ENCODE measurements at places on chromosomes 4 and X.

GRCh38 chr4:2835978-2836377, 7.7 kb upstream of the ADD1 start:
- DNase-seq, result no peak

DNA sequence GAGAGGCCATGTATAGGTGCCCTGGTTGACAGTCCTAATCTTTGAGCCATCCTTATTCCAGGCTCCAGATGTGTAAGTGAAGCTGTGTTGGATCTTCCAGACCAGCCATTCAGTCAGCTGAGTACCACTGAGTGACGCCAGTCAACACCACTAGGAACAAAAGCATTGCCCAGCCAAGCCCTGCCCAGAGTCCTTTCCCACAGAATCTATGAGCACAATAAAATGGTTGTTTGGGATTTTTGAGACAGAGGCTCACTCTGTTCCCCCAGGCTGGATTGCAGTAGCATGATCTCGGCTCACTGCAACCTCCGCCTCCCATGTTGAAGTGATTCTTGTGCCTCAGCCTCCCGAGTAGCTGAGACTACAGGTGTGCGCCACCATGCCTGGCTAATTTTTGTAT, 262.5 kb downstream of the BCOR start:
- no peak for DNase-seq

GRCh38 chr4:38752372-38752940, 30.3 kb downstream of the TLR10 start:
- no peak for DNase-seq

GRCh38 chr4:73468170-73468569, 13.4 kb upstream of the AFM start:
- no peak for DNase-seq

DNA sequence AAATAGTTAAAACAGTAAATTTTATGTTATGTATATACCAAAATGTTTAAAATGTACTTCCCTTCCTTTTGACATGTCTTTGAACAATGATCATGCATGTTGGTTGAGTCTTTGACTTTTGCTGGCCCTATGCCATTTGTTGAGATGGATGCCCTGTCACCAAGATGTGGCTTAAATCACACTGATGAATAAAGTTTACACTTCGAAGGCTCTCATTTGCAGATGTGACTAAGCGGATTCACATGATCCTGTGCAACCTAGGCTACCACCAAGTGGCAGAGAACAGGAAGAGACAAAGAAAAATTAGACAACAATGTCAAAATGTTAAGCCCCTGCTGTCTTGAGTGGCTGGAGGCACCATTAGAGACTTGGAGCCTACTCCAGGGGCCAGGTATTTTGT, 139.9 kb downstream of the RAB28 start:
- DNase-seq, result no peak

GRCh38 chr4:10124167-10124930, 7.8 kb upstream of the WDR1 start:
- no peak for DNase-seq

DNA sequence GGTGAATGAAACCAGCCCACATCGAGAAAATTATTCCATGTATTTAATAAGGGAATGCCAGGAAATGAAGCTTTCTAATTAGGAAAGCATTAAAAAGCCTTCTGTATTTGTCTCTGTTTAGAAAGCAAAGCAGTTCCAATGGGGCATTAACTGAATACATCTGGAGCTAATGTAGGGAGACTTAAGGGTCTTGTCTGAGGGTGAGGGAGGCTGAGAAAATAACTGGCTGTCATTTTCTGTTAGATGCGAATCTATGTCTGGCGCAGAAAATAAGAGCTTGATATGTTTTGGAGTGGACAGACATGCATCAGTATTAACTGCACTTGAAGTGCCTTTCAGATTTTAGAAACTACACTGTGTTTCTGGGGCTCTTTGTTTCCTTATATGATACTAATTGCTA, 111.3 kb downstream of the KLHL8 start:
- DNase-seq, result no peak

DNA sequence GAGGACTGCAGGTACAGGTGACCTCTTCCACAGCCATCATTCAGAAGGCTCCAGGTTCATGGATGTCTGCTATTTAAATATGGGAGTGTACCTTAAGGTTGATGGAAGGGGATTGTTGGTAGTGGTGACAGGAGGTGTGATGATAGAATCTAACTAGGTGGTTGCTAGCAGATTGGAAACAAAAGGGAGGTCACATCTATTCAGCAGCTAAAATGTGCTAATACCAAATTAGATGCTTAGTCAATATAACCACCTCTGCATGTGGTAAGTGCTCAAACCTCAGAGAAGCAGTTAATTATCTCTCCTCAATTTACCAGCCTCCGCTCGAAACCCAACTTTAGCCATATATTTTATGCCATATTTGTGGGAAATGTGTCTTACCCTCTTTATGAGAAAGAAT, 98.7 kb upstream of the CCSER1 start:
- no peak for DNase-seq

GRCh38 chr4:16161851-16162408, 64.3 kb downstream of the TAPT1 start:
- DNase-seq, result no peak

DNA sequence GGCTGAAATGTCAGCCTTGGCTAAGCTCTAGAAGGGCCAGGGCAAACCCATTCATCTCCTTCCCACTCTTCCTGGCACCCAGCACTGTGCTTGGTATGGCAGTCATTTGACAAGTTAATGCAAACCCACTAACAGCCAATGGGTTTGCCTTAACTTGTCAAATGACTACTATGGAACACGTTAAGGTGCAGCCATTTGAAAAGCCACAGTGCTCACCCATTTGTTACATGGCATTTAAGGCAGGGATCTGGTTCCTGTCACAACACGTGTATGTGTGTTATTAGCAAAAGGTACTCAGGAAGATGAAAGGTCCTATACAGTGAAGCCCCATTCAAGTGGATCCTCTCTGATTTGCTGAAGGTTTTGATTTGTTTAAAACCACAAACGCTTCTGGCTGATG, 7.2 kb downstream of the CRMP1 start:
- DNase-seq, result no peak

- peak; percentile 4 for DNase-seq
Measured at GRCh38 chr4:106266201-106266600, 49.8 kb downstream of the TBCK start.

- DNase-seq, result no peak
Measured at GRCh38 chr4:125317525-125317877, 2.7 kb downstream of the FAT4 start.

DNA sequence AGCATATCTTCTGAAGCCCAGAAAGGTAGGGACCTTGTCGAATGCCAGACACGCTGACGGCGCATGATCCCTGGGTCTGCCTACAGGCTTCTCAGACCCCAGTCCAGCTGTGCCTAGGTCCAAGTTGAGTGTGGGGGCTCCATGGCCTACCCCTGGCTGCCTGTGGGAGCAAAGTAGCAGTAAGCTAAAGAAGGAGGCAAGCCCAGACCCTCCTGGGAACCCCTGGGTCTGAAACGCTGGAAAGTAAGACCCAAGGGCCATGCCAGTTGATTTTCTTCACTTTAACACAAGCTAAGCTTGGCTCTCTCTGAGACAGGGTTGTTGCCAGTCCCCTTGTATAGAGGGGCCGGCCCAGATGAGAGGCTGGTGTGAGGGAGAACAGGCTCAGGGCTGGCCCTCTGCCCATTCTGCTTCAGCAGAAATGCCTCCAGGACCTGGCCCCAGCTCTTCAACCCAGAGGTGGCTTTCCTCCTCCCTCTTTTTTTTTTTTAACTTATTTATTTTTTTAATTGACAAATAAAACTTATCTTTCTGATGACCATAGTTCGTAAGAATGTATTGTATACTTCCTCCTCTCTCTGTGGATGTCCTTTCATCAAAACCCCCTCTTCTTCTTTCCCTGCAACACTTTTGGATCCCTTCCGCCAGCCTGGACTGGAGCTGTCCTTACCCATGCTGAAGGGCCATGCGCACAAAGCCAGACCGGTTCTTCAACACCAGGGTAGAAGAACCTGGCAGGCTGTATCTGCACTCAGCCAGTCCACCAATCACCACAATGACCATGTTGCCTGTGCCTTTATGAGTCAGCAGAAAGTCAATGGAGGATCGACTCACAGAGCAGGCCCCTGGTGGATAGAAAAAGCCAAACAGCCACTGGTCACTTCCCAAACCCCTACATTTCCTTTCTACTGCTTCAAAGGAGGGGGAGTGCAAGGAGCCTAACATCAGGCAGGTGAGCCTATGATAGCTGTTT, 7.1 kb downstream of the AWAT2 start:
- no peak for DNase-seq

DNA sequence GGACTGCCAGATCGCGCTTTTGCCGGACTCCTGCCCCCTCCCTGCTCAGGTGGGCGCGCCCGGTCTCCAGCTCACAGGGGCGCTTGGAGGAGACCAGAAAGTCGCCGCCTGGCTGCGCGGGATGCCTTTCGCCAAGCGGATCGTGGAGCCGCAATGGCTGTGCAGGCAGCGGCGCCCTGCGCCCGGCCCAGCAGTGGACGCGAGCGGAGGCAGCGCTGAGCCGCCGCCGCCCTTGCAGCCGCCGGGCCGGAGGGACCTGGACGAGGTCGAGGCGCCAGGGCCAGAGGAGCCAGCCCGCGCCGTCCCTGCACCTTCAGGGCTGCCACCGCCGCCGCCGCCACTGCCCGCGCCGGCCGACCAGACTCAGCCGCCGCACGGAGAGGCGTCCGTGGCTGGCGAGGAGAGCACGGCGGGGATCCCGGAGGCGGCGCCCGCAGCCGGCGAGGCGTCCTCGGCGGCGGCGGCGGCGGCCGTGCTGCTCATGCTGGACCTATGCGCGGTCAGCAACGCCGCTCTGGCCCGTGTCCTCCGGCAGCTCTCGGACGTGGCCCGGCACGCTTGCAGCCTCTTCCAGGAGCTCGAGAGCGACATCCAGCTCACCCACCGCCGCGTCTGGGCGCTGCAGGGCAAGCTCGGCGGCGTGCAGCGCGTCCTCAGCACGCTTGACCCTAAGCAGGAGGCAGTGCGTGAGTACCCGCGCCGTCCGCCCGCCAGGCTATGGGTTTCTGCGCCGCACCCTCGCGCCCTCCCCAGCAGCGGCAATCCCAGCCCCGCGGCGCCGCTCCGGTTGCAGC, 834 bp downstream of the NHS start:
- DNase-seq, result no peak

- DNase-seq, result no peak
Measured at GRCh38 chrX:35785075-35785474, 13.1 kb upstream of the MAGEB16 start.

- DNase-seq, result no peak
Measured at GRCh38 chrX:17860179-17860780, 818 bp downstream of the RAI2 start.

GRCh38 chrX:105463473-105463872, 243.0 kb upstream of the TEX13A start:
- DNase-seq, result no peak

DNA sequence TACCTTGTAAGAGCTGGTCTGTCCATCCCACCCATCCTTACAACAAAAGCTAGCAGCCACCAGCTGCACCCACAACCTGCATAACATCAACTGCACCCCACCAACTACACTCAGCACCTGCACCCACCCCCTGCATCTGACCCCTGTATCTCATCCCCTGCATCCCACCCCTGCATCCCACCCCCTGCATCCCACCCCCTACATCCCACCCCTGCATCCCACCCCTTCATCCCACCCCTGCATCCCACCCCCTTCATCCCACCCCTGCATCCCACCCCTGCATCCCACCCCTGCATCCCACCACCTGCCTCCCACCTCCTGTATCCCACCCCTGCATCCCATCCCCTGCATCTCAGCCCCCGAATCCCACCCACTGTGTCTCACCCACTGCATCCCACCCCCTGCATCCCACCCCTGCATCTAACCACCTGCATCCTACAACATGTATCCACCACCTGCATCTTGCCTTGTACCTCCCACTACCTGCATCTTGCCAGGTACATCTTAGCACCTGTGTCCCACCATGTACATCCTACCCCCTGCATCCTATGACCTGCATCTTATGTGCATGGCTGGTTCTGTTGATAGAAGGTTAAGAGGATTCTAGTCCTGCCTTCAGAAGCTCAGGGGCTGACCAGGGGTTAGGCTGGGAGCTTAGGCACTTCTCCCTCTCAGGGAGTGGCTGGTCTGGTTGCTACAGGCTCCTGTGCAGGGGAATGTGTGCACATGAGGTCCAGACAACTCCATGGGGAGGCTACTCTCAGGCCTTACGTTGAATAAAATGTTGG, 9.4 kb downstream of the TMEM271 start:
- no peak for DNase-seq

- DNase-seq, result no peak
Measured at GRCh38 chrX:152818356-152818755, 12.2 kb downstream of the CETN2 start.

DNA sequence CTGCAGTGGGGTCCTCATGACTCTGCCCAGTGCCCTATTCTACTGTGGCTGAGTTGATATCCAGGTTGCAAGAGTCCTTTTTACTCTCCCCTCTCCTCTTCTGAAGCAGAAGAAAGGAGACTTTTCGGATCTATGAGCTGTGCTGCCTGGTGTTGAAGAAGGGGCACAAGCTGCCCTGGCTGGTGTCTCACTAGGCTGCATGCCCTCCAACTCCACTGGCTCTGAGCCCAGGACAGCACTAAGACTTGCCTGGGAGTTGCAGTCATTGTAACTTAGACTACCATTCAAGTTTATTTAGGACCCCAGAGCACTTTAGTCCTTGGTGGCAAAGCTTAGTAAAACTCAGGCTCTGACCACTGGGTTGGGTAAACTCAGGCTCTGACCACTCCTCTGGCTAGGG, 89.4 kb downstream of the GABRB1 start:
- no peak for DNase-seq

DNA sequence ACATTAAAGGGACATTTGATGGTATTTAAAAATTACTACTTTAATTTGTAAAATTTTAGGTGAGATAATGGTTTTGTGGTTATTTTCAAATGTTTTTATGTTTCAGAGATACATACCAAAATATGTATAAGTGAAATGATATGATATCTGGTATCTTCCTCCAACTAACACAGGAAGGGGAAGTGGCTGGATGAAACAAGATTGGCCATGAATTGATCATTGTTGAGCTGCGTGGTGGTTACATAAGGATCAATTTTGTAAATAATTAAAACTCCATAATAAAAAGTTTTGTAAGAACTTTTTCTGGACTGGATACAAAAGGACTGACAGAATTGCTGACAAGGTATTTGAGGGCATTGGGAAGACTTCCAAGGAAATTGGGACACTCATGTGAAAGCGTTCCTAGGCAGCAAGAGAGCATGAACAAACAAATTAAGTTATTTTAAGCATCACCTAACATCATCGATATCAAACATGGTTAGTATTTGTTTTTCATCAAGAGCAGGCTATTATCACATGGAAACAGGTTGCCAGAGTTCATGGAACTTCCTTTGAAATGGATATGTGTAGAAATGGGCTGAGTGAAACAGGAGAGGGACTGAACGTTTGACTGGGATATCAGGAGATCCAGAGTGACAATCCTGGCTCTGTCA, 4.4 kb upstream of the PGM2 start:
- DNase-seq, result no peak

GRCh38 chr4:20046931-20047677, 204.6 kb upstream of the SLIT2 start:
- no peak for DNase-seq

DNA sequence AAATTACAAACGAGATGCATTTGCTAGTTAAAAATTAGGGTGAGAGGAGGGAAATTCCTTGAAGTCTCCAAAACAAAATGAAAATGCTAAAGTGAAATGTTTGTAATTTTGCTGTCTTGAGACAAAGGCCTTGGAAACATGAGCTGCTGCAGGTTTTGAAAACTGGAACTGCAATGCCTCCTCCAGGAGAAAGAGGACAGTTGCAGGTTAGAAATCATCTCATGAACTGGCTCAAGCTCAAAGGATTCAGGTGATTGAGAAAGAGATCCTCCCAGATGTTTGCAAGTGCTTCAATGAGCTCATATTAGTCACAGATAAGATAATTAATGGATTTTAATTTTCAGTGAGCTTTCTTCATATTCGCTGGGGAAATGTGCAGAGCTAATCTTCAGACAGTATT, 32.4 kb downstream of the SMPX start:
- peak; percentile 43 for DNase-seq

- no peak for DNase-seq
Measured at GRCh38 chr4:140187316-140187695, 33.3 kb upstream of the MAML3 start.

Measured in NCI-H446 (cell line).